Natural killer cell treated with Interleukin-12 subunit alpha and Interleukin-12 subunit beta and Interleukin-15 and Interleukin-18, amount 100 ng/mL, for 72 hours (primary cell): ENCODE measurements at places on chromosomes 1 and 21. TPM values are rescaled to one million over a fixed set of nuclear protein-coding genes. Genes with fewer than 3 reads are reported as not detected.

GRCh38 chr1:208154679-208155642, 89.2 kb downstream of the PLXNA2 start:
- DNase-seq: no peak

DNA sequence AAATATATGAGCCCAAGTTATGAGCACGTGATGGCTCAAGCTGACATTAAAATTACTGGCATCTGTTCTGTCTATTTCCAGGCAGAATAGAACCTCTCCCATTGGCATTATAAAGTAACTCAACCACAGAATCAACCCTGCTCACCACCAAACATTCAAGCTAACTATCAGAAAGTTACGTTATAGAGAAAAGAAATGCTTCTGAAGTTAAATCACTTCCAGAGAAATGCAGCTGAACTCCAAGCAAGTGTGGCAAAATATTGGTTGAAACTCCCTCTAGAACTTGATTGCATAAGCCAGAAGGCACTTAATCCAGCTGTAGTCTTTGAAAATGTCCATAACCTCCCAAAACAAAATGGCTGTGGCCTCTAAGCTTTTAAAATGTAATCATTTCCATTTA, 36.2 kb upstream of the UBE2U start:
- no peak for DNase-seq

- DNase-seq: no peak
Observed at GRCh38 chr1:153058154-153058553, 842 bp upstream of the SPRR2A start.

GRCh38 chr1:51331206-51332100, 1.1 kb upstream of the TTC39A start:
- no peak for DNase-seq

- DNase-seq: no peak
Observed at GRCh38 chr1:38360807-38361206, 314.2 kb upstream of the POU3F1 start.

Gene UTS2
- total RNA-seq: 0.70 TPM

Gene SHISA4
- total RNA-seq: 2.5 TPM

DNA sequence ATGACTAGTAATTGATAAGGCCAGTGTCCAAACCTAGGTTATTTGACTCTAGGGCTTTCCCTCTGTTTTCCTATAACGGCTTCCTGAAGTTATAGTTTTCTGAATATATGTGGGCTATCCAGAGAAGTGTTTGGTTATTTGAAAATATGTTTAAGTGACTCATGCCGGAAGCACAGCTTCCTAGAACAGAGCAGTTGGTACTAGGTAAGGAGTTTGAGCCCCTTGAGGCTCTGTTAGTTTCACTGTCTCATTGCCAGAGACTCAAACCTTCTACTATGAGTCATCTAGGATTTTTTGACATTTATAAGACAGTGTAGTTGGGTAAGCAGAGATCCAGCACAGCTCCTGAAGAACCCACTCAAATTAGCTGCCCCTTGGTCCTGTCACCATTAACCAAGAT, 27.1 kb upstream of the LEPR start:
- DNase-seq: no peak

- DNase-seq: no peak
Observed at GRCh38 chr1:43659212-43660166, 9.5 kb downstream of the KDM4A start.

DNA sequence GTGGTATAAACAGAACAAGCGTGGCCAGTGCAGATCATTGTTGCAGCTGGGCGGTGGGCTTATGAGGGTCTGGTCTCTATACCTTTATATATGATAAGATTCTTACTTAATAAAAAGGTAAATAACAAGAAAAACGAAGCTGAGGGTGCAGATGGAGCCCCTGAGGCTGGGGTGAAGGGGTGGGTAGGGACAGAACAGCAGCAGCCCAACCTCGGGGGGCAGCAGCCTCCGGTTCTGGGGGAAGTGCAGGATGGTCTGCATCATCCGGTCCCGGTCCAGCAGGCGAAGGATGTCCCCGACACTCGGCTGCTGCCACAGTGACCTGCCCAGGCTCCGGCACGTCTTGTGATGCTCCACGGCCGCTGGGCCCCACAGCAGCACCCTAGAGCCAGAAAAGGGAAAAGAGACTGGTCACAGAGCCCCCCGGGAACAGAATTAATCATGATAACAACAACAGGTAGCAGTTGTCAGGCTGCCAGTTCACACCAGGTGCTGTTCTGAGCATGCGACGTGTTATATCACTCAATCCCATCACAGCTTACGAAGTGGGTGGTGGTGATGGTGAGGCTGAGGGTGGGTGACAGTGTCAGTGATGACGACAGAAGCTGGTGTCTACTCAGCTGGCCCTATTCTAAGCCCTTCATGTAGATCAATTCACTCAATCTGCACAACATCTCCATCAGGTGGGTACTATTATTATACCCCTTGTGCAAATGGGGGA, 35.5 kb downstream of the MRAP start:
- no peak for DNase-seq

DNA sequence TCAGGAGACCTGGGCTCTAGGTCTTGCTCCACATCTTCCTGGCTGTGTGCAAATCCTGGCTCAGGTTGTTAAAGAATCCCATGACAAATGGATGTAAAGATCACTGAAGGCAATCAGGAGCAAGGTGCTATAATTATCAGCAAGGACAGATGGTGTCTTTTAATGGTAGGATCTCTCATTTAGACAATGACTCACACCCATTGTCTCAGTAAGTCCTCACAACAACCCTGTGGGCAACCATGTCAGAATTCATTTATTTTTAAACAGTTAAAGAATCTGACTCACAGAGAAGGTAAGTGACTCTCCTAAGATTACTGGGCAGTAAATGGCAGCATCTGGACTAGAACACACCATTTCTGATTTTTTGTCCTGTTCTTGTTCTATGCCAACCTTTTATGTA, 32.8 kb downstream of the RNASEL start:
- DNase-seq: no peak

DNA sequence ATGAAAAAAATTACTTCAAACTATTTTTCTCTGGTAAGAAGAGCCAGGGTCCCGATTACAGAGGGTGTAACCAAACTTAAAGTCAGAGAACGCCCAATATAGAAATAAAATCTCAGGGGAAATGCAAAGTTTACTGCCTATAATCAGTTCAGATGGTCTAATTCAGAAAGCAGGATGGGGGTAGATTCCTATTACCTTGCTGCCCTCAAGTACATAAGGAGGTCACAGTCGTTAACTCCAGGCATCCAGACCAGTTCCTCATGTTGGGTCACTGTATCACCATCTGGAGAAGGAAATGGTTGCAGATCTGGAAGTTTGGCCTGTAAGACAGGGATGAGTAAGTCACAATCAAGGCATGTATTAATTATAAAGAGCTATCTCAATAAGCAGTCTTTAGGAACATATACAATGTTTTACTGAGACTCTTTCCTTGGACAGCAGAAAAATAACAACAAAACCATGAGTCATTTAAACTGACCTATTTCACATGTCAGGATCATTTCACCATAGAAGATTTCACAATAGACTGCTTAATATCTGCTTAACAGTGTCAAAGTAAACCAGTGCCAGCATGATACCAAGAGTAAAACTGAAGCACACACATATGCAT, 179.4 kb downstream of the SLC45A1 start:
- DNase-seq: no peak

DNA sequence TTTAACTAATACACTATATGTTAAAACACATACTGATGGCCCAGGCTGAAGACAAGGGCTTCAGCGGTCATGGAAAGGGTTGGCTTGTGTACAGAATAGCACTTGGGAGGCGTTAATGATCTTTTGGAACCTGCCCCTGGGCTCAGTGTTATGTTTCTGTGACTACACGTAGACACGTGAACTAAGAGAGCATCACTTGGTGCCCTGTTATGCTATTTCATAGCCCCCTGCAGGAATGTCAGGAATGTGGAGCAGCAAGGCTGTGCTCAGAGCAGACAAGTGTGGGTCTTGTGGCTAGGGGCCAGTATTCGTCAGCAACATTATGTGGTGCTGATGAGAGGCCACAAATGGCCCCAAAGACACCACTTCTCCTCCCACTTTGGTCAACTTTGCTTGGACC, 132.4 kb downstream of the MAP3K21 start:
- no peak for DNase-seq

Gene LZIC
- 25.5 TPM for total RNA-seq

GRCh38 chr21:43775795-43776430, at the start of gene CSTB:
Gene CSTB (minus strand): TSS chr21:43776308. CDS start chr21:43776269, 39 bp downstream.
- DNase-seq: peak; percentile 91

- no peak for DNase-seq
Observed at GRCh38 chr1:31800674-31800967, 15.2 kb downstream of the SPOCD1 start.

- DNase-seq: no peak
Observed at GRCh38 chr1:213269829-213270228, 218.8 kb downstream of the RPS6KC1 start.

Gene SPRR2E
- not detected for total RNA-seq

GRCh38 chr1:204565617-204566582, 49.7 kb downstream of the MDM4 start:
- no peak for DNase-seq

Gene TNNI3K
- not detected for total RNA-seq

DNA sequence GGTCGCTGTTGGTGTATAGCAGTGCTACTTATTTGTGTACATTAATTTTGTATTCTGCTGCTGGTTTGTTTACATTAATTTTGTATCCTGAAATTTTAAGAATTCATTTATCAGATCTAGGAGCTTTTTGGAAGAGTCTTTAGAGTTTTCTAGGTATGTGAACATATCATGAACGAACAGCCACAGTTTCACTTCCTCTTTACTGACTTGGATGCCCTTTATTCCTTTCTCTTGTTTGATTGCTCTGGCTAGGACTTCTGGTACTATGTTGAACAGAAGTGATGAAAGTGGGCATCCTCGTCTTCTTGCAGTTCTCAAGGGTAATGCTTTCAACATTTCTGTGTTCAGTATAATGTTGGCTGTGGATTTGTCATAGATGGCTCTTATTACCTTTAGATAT, 1757.9 kb downstream of the BRINP3 start:
- DNase-seq: no peak

Gene FRRS1
- total RNA-seq: 3.2 TPM

Gene OR10J1
- total RNA-seq: not detected

GRCh38 chr1:46900401-46900800, 40.9 kb downstream of the CYP4A11 start:
- no peak for DNase-seq

DNA sequence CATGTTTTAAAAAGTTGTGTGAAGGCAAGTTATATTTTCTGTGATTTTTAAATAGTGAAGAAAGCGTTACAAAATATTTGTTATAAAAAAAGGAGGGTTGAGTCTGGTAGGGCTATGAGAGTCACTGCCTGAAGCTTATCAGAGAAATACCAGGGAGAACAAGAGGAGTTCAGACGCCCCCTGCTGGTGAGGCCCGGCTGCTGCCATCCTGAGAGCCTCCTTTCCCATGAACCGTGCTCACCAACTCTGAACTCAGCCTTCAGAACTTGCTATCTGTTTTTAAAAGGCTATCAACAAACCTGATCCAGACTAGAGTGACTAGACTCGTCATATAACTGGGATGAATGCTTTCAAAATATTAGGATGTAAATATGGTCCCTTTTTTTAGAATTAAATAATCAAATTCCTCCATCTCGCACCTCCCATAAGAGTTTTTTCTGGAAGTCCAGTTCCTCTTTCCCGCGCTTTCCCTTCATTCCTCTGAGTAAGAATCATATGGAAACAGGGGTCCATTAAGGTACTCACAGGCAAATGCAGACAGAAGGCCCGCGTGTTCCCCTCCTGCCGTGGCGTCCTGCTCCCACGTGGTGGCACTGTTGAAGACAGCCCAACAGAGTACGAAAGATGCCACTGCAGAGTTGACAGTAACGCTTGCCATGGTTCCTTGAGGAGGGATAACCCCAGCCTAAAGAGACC, 26.2 kb upstream of the SPATA6 start:
- DNase-seq: peak; percentile 69

GRCh38 chr1:184112176-184112948, 60.8 kb downstream of the TSEN15 start:
- no peak for DNase-seq

DNA sequence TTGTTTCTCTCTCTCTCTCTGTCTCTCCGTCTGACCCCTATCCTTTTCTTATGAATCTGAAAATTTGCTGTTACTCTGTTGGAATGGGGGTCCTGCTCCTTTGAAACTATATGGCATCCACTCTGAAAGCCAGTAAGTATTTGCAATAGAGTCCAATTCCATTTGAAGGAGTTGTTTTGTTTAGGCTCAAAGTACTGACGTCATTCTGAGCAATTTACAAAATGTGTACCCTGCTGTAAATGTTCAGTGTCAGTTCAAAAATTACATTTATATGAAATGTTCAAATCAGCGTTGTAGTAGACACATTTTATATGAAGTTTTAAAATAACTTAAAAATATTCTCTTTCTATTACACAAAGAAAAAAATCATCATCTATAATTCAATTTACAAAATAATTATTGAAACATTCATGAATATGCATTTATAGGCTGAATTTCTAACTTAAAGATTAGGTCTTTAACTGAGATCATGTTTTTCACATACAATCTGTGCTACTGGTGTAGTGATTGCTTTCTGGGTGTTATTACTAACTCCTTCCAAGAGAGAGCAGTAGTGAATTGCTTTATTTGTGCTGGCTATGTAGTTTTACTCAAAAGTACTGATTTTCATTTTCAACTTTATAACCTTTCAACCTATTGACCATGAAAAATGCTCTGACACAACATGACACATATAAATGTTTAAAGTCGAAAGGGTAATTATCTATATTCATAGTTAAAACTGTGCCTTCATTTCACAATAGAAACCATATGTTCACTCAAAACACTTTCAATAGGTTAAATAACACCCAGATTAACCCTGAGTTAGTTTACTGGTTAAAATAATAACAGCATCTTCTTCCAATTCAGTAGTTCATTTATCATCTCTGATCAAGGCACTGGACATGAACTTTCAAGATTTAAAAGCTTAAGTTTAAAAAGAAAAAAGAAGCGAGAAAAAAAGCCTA, 253.1 kb upstream of the ADGRL4 start:
- DNase-seq: no peak

- no peak for DNase-seq
Observed at GRCh38 chr1:94865360-94865759, 45.2 kb downstream of the SLC44A3 start.

GRCh38 chr1:79193211-79194079, 186.9 kb upstream of the ADGRL4 start:
- no peak for DNase-seq

Gene C1QA
- not detected for total RNA-seq

- DNase-seq: no peak
Observed at GRCh38 chr21:17915976-17916375, 96.8 kb upstream of the C21orf91 start.

DNA sequence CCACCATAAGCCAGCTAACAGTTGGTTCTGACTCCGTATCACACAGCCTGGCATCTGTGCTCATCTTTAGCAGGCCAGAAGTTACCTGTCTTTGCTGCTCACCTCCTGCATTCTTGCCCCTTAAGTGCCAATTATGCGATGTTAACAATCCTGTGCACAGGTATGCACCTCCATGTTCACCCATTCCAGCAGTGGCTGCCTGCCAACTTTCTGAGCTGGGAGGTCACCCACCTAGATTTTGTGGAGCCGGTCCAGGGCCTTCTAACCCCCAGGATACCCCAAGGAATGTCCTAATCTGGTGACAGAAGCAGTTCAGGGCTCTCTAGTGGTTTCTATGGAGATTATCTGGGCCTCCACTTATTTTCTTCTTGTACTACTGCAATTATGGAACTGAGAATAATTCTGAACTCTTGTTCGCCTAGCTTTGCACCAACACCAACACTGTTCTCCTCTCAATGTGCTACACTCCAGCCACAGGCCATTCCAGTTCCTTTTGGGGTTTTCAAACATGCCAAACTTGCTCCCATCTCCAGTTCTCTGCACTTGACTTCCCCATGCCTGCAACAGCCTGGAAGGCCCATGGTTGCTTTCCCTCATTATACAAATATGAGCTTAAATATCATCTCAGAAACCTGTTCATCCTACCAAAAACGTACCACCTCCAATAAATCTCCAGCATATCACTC, 9.0 kb downstream of the BCAR3 start:
- no peak for DNase-seq
